ENCODE measurements at places on chromosomes 2 and 18.

DNA sequence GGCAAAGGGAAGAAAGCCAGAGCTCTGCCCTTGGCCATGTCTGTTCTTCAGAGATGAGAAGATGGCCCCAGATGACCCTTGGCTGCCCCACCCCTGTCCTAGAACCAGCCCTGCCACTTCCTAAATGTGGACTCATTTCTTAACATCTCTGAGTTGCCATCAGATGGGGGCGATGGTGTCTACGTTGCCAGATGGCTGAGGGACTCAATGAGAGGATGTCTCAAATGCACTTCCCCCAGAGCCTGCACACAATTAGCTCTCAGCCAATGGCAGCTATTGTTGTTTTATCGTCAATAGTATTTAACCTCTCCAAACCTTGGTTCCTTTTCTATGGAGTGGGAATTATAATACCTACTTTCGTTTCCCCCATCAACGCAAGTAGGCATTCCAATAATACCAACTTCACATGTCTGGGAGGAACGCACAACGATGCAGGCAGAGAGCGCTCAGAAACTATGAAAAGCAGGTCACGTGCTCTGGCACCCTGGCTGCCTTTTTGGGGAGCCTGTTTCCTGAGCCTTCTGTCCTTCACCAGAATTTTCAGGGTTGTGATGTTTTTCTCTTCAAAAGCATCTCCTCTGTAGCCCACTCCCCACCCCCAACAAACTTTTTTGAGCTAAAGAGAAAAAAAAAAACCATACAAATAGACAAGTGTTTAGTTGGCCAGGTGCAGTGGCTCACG lies 100.3 kb downstream of the MCFD2 start:
- no peak for DNase-seq

GRCh38 chr2:26410764-26411243 lies 9.1 kb downstream of the DRC1 start:
- no peak for DNase-seq

DNA sequence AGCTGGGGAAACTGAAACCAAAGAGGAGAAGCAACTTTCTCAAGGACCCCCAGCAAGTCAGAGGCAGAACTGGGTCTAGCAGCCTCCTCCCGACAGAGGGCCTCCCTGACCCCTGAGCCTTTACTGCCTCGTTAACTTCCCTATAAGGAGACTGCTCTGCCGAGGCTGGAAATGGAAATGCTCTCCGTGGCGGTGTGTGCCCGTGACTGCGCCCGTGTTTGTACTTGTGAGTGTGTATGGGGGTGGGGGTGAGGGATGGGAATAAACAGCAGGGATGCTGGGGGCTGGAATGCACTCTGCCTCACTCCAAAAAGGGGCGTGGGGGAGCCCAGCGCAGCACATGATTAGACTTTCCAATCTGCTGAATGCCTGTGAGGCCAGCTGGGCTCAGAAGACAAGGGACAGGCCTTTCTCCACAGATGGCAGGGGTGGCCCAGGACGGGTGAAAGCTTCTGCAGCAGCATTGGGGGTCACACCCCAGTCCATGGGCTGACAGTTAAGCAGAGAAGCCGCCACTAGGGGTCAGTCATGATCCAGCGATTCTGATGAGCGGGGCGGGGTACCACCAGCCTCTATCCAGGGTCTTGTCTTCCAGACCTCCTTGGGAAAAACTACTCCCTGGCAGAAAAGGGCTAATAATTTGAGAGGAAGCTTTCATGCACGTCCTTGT lies 26.8 kb downstream of the MPHOSPH10 start:
- peak; percentile 58 for DNase-seq

- DNase-seq = no peak
Measured at GRCh38 chr18:23159344-23159743, 24.1 kb downstream of the CABLES1 start.

DNA sequence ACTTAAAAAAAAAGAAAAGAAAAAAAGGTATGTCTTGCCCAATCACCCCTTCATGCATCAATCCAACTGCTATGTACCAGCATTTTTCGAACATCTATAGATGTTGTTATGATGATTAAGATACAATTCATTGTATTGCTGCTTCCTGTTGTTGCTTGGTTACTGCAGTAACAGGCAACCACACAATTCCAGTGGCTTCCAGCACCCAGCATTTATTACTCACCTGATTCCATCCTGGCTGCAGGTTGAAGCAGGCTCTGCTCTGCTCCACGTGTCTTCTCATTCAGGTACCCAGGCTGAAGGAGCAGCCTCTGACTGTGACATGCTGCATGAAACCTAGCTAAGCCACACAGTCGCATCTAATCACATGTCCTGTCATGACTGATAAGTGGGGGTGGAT lies 196.9 kb downstream of the INO80D start:
- DNase-seq = no peak

- no peak for DNase-seq
Measured at GRCh38 chr2:62423883-62424458, 82.0 kb downstream of the TMEM17 start.

- no peak for DNase-seq
Measured at GRCh38 chr2:2914252-2914651, 463.4 kb downstream of the EIPR1 start.
